ENCODE measurements at places on chromosomes 3 and 15. TPM values are rescaled to one million over a fixed set of nuclear protein-coding genes. Genes with fewer than 3 reads are reported as not detected.

Gene KBTBD13
- total RNA-seq: not detected

Gene CLEC3B
- 0.81 TPM for total RNA-seq

GRCh38 chr3:170222647-170223541 lies 670 bp downstream of the PRKCI start:
- peak; percentile 52 for DNase-seq

Gene TMCO5A
- total RNA-seq: not detected

Gene MYO5C
- 0.63 TPM for total RNA-seq
